AG04450 (cell line): ENCODE measurements at places on chromosomes 3 and 15. TPM values are rescaled to one million over a fixed set of nuclear protein-coding genes. Genes with fewer than 3 reads are reported as not detected.
A peak's percentile ranks its signal among the peaks of the same experiment; 100 is the strongest.

Gene SLC35A5
- 40.5 and 53.6 TPM in 2 replicates for polyA plus RNA-seq

Gene TRAT1
- polyA plus RNA-seq: not detected in 2 replicates

Gene MINAR1
- 0.76 and 1.0 TPM in 2 replicates for polyA plus RNA-seq

Gene PPIP5K1
- 19.3 and 20.6 TPM in 2 replicates for polyA plus RNA-seq

Gene CNTN3
- 4.4 and 4.9 TPM in 2 replicates for polyA plus RNA-seq

Gene CCRL2
- polyA plus RNA-seq: 0.15 and 0.16 TPM in 2 replicates

Gene ACOX2
- polyA plus RNA-seq: 27.8 and 30.8 TPM in 2 replicates

DNA sequence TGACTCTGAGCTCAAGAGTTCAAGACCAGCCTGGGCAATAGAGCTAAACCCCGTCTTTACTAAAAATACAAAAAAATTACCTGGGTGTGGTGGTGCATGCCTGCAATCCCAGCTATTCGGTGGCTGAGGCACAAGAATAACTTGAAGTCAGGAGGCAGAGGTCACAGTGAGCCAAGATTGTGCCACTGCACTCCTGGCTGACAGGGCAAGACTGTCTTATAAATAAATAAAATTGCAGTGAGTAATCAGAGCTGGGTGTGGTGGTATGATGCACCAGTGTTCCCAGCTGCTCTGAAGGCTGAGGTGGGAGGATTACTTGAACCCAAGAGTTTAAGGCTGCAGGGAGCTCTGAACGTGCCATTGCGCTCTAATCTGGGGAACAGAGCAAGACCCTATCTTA lies 55.9 kb upstream of the GCNT3 start:
- DNase-seq: no peak

- no peak for DNase-seq
Observed at GRCh38 chr3:11944052-11944673, 60.0 kb upstream of the SYN2 start.

DNA sequence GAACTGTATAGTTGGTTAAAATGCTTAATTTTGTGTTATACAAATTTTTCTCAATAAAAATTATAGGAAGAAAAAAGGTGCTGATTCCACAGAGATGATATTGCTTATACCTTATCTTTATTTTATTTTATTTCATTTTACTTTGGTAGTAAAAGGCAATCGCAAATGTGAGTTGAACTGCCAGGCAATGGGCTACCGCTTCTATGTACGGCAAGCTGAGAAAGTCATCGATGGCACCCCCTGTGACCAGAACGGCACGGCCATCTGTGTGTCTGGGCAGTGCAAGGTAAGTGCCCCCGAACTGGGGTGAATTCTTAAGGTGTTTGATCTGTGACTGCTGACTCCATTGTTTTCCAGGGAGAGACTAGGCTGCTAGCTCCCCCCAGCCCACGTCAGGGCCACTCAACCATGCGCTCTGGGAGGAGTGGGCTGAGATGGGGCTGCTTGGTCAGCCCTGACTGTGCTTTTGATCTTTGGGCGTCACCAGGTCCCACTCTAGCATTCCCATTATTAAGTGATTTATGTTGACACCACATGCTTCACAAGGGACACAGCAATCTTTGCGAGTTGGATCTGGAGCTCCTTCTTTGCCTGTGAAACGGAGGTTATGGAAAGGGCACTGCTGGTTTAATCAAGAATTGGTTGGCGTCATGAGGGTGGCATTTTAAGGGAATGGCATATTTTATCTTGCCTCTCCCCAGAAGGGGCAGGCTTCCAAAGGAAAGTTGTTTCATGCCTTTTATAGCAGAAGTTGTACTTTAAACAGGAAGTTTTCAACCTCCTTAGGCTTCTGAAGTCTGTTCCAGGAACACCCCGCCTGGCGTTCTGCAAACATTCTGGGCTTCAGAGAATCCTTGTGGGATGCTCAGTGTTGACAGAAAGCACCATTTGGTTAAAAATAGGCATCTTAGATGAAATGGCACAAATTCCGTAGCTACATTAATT lies 296.5 kb downstream of the THSD4 start:
- DNase-seq: no peak

GRCh38 chr15:100338971-100339444 lies 2.8 kb downstream of the ADAMTS17 start:
- no peak for DNase-seq

GRCh38 chr15:29003840-29004233 lies 118.1 kb downstream of the APBA2 start:
- DNase-seq: no peak

GRCh38 chr3:149449182-149449581 lies 25.3 kb upstream of the TM4SF4 start:
- no peak for DNase-seq

DNA sequence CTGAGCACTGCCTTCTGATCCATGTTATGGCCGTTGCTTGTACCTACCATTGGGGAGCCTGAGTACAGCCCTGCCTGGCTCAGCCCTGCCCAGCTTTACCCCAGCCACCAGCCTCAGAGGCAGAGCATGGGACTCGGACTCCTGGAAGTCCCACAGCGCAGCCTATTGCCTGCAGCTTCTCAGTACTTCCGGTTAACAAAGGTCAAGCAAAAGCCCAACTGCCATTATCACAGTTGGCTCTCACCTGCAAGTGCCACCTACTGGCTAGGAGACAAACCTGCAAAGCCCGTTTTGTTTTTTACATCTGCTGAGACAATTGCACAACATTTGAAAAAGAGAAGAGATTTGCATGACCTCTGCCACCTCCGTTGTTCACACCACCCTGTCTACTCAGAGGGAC lies 1081.7 kb downstream of the NAALADL2 start:
- DNase-seq: no peak

- no peak for DNase-seq
Observed at GRCh38 chr15:91429973-91430372, 329.9 kb downstream of the SV2B start.

DNA sequence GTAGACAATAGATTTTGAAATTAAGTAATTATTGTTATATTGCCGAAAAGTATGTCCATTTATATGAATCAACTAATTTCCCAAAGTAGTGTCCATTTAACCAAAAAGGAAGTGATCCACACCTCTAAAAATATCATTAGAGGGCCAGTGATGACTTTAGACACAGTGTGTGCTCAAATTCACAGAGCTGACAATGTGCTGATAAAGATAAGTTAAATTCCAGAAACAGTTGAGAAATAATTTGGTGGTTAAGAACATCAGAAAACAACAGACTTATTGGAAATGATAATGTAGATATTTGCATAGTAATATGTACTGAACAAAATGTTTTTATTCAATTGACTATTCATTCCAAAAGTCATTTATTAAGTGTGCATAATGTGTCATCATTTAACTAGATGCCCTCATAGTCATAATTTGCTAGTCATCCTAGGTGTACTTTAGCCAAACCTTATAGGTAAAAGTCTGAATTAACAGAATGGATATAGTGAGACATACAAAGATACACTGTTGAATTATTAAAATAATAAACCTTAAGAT lies 230.2 kb upstream of the ADAMTS9 start:
- DNase-seq: no peak

DNA sequence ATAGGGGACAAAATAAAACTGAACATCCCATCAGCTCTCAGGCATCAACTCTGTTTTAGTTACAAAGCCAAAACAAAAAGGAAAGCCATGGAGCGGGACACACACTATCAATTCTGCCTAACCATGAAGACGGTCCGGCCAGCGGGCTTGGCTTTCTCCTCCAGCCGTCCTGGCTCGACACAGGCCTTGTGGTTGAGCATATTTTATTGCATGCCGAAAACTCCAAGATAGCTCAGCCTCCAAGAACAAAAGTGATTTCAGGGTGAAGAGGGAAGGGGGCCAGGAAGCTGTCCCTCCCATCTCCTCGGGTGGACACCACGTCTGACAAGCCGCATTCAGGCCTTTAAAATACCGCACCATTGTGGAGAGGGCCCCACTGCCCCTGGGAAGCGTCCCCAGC lies 31.2 kb downstream of the WNT5A start:
- no peak for DNase-seq

- no peak for DNase-seq
Observed at GRCh38 chr3:137612291-137612690, 151.8 kb upstream of the SOX14 start.

- no peak for DNase-seq
Observed at GRCh38 chr3:109353057-109353456, 15.7 kb upstream of the DPPA4 start.

DNA sequence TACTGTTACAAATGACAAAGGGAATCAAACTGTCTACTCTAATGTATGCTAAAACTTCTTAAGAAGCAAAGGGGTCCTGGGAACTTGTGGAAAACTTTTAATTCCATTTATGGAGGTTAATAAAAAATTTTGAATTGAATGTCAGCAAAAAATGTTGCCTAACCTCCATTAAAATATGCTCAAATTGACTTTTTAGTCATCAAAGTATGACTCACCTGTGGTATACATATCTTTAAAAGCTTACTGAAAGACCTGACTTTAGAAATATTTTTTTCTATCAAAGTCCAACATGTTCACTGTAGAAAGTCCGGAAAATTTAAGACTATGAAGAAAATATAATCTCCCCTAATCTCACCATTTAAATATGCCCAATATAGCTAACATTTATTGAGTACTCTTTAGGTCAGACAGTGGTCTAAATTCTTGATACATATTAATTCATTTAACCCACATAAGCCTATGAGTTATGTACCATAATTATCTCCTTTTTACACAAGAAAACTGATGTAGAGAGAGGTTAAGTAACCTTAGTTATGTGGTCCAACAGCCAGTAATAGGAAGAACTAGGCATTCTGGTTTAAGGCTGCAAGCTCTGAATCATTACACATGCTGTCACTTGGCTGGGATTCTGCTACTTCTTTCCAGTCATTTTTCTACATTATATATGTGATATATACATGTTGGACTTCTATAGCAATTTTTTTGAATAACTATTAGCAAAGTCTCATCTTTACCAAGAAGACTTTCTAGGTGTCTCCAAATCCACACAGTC lies 83.6 kb downstream of the PDZRN3 start:
- DNase-seq: no peak

- no peak for DNase-seq
Observed at GRCh38 chr3:186806089-186807055, at the start of gene RFC4. Gene RFC4, minus strand, starts transcription at chr3:186806482. Its CDS starts 1,769 bp downstream, at chr3:186804713.

DNA sequence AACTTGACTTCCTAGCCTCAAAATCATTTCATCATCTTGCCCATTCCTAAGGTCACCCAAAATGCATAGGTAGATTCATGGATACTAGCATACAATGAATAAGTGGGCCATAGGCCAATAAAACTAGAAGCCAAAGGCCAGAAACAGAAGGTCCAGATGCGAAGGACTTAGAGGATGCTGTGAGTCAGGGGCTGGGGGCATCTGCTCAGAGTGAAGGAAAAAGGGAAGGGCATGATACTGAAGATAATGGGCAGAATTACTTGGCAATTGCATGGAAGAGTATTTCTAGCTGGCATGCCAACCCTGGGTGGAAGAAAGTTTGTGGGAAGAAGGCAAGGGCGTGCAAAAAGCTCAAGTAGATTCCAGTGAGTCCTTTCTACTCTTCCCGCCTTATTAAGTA lies 27.5 kb downstream of the ILDR1 start:
- DNase-seq: no peak

GRCh38 chr15:71049706-71050422 lies 65.4 kb upstream of the THSD4 start:
- no peak for DNase-seq

- no peak for DNase-seq
Observed at GRCh38 chr15:72796515-72797337, 13.2 kb upstream of the ADPGK start.

GRCh38 chr3:186209810-186210752 lies 101.2 kb upstream of the ETV5 start:
- peak; percentile 26 for DNase-seq

DNA sequence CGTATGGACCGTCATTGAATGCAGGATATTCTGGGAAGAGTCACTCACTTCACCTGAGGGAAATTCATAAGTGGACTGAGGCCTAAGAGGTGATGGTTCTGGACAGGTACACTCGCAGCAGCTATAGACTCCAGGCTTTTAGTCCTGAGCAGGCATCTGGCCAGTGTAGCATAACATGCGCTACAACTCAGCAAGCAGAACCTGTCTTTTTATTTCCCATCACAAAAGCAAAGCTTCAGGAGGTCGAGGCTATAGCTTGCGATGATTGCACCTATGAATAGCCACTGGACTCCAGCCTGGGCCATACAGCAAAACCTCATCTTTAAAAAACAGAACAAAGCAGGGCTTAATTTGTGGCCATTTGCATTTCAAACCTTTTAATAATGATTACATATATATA lies 185.8 kb downstream of the KCNH8 start:
- no peak for DNase-seq
